ENCODE measurements at places on chromosomes 2 and 18. TPM values are rescaled to one million over a fixed set of nuclear protein-coding genes. Genes with fewer than 3 reads are reported as not detected.

CHST10 gene
- 7.8 TPM for total RNA-seq

SLC4A3 gene
- not detected for total RNA-seq

RFTN2 gene
- not detected for total RNA-seq

LOXL3 gene
- total RNA-seq, result 2.0 TPM

DSG4 gene
- not detected for total RNA-seq

TMEM178A gene
- not detected for total RNA-seq

DNA sequence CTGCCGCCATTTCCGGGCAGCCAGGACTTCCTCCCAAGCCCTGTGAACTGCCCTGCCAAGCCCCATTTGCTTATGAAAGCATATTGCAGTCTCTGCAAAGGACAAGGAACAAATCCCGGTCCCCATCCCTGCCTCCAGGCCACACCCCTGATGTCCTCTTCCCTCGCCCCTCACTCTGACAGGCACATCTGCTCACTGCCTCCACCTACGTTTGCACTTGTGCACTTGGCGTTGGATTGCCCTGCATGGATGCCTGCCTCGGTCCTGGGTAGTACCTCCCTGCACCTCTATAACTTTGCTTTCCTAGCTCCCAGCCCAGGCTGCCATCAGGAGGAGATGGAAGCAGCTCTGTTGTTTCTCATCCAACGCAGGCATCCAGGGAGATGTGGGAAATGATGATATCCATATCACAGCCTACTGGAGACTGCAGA lies 19.6 kb upstream of the RPL31 start:
- no peak for DNase-seq

- no peak for DNase-seq
Observed at GRCh38 chr2:12895017-12895416, 178.3 kb downstream of the TRIB2 start.

DNA sequence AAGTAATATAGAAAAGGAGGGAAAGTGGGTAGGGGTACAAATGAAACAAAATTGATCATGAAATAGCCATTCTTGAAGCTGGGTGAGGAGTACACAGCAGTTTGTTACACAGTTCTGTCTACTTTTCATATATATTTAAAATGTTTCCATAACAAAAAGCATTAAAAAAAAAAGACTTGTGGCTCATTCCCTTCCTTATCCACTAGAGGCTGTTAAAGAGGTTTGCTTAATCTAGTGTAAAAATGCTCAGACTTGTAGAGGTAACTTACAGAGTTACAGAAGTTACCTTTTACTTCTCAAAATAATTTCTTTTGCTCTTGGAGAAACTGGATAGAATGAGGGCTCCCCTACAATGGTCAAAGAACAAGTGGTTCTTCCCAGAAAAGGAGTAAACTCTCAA lies 8.1 kb upstream of the WIPF1 start:
- DNase-seq, result no peak

GRCh38 chr2:189552334-189552990 lies 28.1 kb downstream of the SLC40A1 start:
- DNase-seq, result no peak

- DNase-seq, result no peak
Observed at GRCh38 chr2:218368621-218369153, 12.0 kb downstream of the CATIP start.

DNA sequence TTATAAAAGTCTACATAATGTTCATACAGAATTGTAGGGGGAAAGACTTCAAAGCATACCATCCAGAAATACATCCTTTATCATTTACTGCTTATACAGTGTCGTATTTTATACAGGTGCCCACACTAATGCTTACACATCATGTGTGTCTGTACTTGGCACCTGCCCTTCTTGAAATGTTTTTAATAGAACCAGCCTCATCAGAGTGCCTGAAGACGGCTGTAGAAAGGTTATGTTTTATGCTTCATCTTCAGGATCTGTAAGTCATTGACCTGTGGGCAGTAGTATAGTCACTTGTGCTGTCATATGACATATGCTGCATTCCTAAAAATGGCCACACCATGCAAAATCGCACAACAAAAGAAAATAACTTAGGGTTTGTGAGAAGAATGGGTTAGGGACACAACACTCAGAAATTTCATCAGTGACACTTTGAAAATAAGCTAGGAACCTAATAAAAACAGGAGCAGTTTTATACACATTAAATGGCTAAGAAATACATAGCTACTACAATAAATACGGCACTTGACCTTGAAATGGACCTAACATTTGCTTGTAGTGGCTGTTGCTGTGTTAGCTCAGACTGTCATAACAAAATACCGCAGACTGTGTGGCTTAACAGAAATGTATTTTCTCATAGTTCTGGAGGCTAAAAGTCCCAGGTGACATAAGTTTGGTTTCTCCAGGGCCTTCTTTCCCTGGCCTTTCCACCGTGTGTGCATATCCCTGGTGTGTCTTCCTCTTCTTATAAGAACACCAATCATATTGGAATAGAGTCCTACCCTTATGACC lies 112.6 kb downstream of the CERS6 start:
- DNase-seq, result no peak

DNA sequence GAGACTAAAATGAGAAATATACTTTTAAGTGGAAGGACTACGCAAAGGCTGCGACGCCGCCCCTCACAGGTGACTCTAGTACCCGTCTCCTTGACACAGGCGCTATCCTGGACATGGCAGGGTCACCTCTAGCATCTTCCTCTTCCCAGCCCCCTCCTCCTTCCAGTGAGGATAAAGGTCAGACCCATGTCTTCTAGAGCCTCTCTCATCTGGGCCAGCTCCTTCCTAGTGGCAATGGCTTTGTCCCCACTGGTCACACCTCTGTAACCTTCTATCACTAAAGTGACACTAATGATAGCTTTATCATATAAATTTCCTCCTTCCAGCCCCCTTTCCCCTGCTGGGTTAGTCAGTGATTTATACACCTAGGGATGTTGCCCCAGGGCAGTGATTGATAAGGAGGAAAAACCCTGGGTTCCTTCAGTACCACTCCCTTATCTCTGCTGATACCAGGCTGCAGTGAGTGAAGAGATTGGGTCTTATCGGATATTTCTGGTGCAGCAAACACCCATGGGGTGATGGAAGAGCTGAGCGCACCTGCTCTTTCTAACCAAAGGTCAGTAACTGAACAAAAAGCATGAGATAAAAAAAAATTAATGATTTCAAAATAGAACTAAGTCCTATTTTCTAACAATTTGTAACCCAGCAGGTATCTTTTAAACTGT lies 62.0 kb upstream of the FZD5 start:
- DNase-seq, result no peak

All from activated T-helper 1 cell treated with anti-CD3 and anti-CD28 coated beads, Interleukin-12 subunit alpha, Interleukin-12 subunit beta, Interleukin-2, Interleukin-4 antibody, amounts not matched to agents 30 ng/mL and 10 ng/mL and 1 ng/mL, durations not matched to agents 14 hours and 24 hours and 36 hours (primary cell).